ENCODE measurements at places on chromosomes 1 and 21.
A peak's percentile ranks its signal among the peaks of the same experiment; 100 is the strongest.

DNA sequence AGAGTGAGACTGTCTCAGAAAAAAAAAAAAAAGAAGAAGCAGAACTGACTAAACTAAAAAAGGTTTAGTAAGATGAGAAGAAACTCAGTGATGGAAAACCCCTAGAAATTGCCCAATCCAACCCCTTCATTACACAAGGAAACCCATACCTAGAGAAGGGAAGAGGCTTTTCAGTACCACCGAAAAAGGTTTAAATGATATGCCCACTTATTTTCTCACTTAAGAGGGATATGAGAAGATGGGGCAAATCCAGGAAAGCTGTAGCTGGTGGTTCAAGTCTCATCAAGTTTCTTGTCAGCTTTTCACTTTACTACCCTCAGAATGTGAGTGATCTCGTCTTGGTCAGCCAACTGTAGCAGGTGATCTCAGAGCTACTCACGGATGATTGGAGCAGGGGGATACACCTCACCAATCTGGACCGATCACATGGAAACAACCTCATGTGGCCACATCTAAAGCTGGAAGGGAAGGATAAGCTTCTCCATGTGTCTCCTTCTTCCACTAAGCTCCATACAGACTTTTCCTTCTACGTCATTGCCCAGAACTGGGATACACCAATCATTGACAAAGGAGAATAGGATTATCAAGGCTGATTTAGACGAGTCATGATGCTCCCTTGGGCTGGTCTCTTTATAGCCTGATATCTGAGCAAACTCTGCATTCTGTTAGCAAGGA, 126.7 kb upstream of the POU3F1 start:
- DNase-seq: no peak

DNA sequence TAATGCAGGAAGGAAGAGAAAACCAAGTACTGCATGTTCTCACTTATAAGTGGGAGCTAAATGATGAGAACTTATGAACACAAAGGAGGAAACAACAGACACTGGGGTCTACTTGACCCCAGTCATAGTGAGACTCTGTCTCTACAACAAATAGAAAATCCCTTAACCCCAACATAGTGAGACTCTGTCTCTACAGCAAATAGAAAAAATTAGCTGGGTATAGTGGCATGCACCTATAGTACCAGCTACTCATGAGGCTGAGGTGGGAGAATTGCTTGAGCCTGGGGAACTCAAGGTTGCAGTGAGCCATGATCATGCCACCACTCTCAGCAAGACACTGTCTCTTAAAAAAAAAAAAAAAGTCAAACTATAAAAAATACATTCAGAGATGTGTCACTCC, 42.7 kb downstream of the GIPC2 start:
- DNase-seq: no peak

DNA sequence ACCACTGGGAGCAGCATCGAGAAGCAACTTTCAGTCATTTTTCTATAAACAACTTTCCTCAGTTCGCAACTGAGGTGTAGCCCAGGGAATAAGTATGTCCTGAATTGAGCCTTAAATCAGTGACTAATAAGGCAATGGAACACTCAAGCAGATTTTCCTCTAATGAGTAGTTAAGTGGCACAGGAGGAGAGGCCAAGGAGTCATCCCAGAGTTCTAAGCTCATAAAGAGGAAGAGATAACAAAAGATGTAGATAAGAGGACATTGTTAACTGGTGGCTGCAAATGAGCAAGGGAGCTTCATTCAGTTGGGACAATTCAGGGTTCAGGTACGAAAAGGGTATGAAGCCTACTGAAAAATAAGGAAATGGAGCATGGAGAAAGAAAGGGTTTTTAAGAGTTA, 64.5 kb downstream of the LRRC40 start:
- DNase-seq: no peak

- peak; percentile 31 for DNase-seq
Measured at GRCh38 chr1:32464716-32465577, at the start of gene ZBTB8B. ZBTB8B (plus strand) TSS chr1:32465072; CDS start chr1:32470625, 5,553 bp downstream.

DNA sequence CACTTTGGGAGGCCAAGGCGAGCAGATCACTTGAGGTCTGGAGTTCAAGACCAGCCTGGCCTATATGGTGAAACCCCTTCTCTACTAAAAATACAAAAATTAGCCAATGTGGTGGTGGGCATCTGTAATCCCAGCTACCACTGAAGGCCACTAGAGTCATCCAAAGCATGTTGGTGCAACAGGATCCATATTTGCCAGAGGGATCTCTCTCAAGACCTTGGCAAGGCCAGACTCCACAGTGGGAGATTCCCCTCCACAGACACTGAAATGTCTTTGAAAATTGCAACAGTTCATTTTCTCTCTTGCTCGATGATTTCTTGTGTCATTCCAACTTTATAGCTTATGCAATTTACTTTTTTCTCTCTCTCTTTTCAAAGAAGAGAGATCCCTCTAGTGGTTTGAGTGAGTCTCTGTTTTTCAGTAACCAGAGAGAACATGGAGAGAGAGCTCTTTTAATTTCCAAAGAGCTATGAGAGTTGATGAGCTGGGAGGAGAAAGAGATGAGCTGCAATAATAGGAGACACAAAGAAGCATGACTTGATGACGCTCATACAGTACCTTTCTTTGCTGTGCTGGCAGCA, 176.8 kb upstream of the USP25 start:
- DNase-seq: no peak

All from stimulated activated CD4-positive, alpha-beta T cell treated with anti-CD3 and anti-CD28 coated beads, Interleukin-4, amount 100 ng/mL, for 24 hours (primary cell).